Stimulated activated CD8-positive, alpha-beta memory T cell treated with anti-CD3 and anti-CD28 coated beads, Interleukin-7, amount 100 ng/mL, for 4 hours (primary cell): ENCODE measurements at places on chromosomes 12 and 14.
A peak's percentile ranks its signal among the peaks of the same experiment; 100 is the strongest.

- no peak for DNase-seq
Observed at GRCh38 chr14:90797451-90797850, 18.8 kb downstream of the TTC7B start.

DNA sequence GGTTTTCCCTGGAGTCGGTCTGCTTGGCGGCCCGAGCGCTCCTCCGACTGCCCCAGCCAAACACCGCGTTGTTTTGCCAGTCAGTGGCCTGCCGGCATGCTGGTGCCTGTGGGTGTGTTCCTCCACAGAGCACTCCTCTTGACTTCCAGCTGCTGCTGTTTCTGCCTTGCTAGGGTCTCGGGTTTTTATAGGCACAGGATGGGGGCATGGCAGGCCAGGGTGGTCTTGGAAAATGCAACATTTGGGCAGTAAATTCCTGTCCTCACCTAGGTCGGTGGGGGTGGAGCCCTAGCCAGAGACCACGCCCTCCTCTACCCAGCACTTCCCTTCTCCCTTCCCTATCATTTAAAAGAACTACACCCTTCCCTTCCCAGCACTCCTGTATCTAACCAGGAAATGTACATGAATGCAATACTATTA lies 34.7 kb upstream of the VASH1 start:
- DNase-seq = no peak

- no peak for DNase-seq
Observed at GRCh38 chr14:31560759-31561154, 447 bp upstream of the NUBPL start.

DNA sequence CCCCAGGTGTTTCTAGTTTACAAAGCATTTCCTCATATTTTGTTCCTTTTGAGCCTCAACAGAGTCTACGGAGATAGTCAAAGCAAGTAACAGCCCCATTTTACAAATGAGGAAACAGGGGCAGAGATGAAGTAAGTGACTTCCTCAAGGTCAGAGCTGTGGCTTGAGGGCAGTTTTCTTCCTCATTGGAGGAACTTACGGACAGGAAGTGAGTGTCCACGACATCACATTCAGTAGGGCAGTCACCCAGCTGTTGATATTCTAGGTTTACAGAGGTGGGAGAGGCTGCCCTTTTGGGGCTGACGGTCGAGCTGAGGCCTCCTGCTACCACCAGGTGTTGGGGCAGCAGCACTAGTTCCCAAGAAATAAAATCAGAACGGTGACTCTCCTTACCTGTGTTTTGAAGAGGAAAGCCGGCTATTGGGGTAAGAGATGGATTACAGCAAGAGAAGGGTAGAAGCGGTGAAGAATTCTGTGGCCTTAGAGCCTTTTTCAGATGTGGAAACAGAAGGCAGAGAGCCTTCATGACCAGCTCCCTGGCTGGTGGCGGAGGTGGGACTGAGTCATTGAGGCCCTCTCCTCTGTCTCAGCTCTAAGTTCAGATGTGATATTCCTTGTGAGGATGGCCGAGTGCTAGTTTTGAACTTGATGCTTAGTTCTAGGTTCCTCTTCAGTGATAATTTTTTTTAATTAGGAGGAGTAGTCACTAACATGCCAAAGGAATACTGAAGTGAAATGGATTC lies 41.7 kb downstream of the SUSD6 start:
- no peak for DNase-seq

DNA sequence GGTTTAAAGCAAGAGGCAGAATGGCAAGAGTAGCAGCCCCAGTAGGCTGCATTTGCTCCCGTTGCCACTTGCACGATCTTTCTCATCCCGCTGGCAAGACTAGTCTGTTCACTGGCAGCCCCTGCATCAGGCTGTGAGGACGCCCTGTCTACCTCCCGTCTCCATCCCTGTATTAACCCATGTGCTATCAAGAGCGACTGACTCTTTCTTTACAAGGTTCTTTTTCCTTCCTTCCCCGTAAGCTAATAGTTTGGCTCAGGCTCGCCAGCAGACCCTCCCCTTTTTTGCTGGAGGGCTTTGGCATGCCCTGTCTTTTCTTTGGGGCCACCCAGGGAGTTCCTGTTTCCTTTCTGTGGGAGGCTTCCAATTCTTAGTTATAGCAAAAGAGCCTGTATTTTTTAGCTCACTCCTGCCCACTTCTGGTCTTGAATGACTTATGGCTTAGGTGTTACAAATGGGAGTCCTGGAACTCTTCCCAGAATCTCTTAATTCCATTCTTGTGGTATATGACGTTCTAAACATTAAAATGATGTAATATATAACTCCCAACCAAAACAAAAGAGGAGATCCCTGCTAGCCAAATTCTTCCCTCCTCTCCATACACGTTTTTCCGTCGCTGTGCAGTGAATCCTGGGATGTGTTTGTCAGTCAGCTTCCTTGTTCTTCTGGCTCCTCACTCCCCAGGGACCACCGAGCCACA lies 149.0 kb downstream of the PRKCH start:
- DNase-seq = no peak

DNA sequence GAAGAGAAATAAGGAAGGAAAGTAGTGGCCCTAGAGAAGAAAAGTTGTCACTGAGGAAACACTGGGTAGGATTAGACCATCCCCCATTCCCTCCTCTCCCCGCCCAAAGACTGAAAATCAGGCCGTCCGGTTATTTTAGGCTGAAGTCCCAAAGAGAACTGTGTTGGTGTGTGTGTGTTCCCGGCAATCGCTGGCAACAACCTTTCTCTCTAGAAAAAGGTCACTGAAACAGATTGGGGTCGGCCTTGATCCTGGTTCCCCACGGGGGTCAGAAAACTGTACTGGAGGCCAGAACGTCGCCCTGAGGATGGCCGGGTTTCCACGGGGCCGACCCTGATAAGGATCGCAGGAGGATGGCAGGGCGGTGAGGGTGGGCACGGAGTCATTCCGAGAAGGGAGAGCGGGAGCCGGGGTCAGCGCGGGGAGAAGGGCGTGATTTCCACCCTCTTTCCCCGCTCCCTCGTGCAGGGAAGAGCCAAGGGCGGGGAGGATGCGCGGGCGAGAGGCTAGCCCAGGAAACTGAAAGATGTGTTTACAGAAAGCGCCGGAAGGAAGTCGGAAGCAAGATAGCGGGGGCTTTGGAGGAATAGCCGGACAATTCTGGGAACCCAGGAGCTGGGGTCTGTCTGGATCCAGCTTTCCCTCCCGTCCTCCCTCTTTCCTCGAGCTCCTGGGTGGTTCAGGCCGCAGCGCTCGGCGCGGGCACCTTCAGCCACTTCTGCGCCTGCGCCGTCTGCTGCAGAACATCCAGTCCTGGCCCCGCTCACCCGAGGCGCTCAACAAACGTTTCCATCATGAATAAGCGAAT lies 25.3 kb upstream of the SPTLC2 start:
- peak; percentile 42 for DNase-seq

- no peak for DNase-seq
Observed at GRCh38 chr14:50944647-50945413, 547 bp upstream of the PYGL start.
